ENCODE measurements at places on chromosomes 6 and 20.
A peak's percentile ranks its signal among the peaks of the same experiment; 100 is the strongest.

DNA sequence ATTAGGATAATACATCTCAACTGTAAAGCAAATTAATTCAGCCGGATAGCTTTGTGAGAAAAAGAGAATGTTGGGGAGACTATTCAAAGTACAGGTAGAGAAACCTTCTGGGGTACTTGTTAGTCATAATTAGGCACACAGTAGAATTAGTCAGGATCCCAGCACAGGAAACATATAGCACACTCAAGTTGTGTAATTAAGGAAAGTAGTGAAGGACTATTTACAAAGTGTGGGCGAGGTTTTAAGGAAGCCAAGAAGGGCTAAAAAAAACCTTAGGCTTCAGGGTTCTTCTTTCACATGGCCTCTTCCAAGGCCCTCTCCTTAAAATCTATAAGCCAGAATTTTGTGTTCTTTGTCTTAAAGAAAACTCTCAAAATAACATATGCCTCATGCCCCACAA lies 126.7 kb downstream of the RTN4IP1 start:
- no peak for DNase-seq

GRCh38 chr6:161011492-161012480 lies 20.2 kb downstream of the MAP3K4 start:
- DNase-seq: no peak

DNA sequence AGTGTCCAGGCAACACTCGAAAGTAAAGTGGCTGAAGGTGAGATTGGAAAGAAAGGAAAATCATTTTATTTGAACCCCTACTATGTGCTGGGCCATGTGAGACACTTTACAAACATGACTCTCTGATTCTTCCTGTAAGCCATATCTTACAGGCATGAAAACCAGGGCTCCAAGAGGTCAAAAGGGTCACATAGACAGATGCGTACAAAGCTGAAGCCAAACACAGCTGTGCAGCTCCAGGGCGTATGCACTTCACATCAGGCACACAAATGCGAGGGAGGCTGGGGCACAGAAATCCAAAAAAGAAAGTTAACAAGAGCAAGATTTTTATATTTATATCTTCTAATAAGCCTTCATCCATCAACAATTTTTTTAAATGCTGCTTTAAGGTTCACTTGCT lies 176.5 kb downstream of the PHACTR1 start:
- no peak for DNase-seq

DNA sequence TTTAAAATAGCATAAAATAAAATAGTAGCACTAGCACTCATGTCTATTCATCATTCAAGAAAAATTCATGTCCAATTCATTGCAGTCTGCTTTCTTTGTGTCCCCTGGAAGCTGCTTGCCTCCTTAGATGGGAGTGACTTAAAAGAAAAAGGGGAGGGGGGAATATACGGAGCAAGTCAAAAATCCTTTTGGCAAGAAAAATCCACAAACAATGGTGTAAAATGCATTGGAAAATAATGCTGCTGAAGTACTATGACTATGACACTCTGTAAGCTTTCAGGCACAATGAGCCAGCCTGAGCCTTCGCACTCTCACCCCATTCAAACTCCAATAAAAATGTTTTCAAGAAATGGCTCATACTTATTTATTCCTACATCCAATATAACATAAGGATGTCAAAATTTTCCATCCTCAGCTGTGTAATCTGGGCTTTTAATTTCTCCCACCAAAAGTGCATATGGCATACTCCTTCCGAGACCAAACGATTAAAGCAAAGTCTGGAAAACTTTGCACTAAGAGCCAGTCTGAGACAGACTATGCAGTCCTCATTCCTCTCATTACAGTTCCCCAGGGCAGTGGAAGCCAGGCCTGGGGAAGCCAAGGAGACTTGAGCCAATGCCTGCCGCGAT lies 790 bp downstream of the NEDD9 start:
- no peak for DNase-seq

- no peak for DNase-seq
These were observed 60.4 kb downstream of the HAO1 start for GRCh38 chr20:7879883-7880282.

GRCh38 chr20:38290829-38291814 lies 12.8 kb upstream of the BPI start:
- DNase-seq: no peak

DNA sequence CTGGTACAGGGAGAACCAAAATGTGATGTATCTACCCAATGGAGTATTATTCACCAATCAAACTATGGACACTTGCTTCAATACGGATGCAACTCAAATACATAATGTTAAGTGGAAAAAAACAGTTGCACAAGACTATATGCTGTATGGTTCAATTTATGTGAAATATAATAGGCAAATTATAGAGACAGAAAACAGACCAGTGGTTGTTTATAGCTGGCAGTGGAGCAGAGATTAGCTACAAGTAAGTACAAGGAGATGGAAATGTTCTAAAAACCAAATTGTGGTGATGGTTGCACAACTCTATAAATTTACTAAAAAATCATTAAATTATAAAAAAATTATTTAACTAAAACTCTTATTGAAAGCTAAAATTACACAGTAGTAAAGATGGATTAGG lies 113.2 kb downstream of the PRDM1 start:
- DNase-seq: no peak

GRCh38 chr20:6812530-6812929 lies 45.0 kb downstream of the BMP2 start:
- no peak for DNase-seq

- no peak for DNase-seq
These were observed 18.4 kb upstream of the HLA-G start for GRCh38 chr6:29809249-29809648.

GRCh38 chr20:58546756-58547622 lies 31.8 kb upstream of the APCDD1L start:
- no peak for DNase-seq

GRCh38 chr6:126002755-126003679 lies 16.7 kb downstream of the TRMT11 start:
- DNase-seq: no peak

DNA sequence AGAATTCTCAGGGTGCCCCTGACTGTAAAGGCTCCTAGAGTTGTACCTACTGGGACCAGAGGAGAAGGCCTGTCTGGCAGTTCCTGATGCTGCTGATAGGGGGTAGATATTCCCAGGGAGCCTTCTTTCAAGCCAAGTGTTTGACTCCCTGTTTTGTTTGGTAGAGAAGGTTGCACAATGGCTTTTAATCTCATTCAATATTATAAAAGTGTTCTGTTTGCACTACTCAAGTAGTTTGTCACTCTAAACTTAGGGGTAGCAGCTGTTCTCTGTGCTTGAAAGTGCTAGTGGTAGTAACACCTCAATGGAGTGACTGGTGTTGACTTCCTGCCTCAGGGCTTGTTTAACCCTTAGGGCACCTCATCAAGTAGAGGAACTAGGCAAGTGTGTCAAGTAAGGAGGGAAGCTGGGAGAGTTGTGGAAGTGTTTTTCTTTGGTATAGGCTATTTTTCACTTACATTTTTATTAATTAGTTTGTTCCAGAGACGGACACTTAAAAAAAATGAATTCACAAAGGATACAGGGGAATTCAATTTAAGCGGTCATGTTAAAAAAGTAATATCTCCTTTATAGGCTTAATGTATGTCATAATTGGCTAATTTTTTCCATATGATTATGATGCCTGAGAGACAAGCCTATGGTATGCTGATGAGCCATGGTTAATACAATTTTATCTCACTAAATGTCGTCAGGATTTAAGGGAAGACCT lies 38.1 kb downstream of the BICRAL start:
- DNase-seq: peak; percentile 5

GRCh38 chr6:164022632-164023031 lies 608.1 kb downstream of the QKI start:
- no peak for DNase-seq

DNA sequence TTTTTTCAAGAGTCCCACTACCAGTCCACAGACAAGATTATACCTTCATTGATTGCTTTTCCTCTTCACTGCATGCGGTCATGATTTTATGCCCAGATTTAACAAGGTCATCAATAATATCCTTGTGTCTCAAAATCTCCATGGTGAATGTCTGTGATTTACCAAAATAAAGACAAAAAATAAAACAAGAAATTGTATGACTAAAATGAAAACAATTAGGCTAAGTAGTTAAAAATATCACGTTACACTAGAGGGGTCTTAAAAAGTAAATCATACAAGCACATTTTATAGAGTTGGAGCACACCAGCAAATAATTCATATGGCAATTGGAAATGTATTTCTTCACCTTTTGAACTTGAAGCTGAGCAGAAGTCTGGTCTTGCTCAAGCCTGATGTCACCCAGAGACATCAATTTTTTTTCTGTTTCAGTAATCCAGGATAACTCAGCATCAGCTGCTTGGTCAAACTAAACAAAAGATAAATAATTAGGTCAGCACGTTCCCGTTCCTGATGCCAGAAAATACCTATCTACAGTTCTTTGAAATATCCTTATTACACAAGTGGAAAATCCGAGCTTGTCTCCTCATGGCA lies 125.4 kb downstream of the DST start:
- DNase-seq: no peak

- no peak for DNase-seq
These were observed 23.9 kb downstream of the PPP1R16B start for GRCh38 chr20:38829296-38829875.

- DNase-seq: no peak
These were observed 106.0 kb downstream of the MYO6 start for GRCh38 chr6:75855052-75855451.

DNA sequence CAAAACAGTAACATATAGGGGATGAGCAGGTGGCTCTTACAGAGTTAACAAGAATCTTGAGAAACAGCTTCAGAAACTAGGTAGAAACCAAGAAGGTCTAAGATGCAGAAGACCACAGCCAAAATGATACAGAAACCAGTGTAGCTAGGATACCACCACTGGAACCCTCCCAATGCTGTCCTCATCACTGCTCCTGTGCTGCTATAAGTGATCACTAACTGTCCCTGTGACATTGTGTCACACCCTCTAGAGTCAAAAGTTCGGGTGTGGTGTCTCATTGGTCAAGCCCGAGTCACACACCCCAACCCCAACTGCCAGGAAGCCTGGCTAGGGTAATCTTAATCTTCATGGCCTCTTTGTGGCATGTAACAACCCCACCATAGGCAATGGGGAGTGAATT lies 153.1 kb downstream of the RCAN2 start:
- DNase-seq: no peak

- DNase-seq: no peak
These were observed 1383.5 kb upstream of the DEFB115 start for GRCh38 chr20:29873946-29874345.

GRCh38 chr20:33842346-33842745 lies 31.2 kb downstream of the CHMP4B start:
- no peak for DNase-seq

DNA sequence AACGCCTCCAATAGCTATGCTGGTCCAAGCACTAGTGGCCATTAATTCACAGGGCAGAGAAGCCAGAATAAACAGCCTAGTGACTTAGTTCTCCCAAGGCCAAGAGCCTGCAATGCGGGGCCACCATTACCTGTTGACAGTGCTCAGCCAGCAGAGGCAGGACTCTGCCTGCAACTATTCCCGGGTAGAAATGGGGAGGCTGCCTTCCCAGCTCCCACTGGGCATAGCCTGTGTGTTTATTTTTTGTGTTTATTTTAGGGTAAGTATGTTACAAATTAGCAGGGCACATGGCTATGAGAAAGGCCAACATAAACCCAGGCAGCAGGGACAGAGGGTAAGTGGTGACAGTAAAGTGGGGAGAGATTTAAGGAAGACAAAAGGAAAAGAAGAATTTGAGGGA lies 5.0 kb downstream of the GNAS-AS1 start:
- no peak for DNase-seq

DNA sequence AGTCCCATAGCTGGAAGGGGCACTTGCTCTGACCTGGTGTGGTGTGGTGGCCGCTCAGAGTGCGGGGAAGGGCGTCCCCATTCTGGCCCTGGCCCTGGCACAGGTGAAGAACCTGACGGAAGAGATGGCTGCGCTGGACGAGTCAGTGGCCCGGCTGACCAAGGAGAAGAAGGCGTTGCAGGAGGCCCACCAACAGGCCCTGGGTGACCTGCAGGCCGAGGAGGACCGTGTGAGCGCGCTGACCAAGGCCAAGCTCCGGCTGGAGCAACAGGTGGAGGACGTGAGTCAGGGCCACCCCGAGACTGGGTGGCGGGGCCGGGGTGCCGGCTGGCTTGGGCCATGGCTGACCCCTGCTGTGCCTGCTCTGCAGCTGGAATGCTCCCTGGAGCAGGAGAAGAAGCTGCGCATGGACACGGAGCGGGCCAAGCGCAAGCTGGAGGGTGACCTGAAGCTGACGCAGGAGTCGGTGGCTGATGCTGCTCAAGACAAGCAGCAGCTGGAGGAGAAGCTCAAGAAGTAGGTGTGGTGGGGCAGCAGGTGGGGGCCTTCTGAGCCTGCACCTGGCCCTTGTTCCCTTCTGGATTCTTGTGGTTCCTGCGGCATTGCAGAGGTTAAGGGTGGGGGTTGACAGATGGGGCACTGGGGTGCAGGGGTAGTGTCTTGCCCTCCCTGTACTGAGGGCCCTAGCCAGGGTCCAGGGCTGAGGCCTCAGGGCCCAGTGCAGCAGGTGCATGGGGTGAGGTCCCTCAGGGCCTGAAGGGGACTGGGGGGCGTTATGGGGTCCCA lies 40.8 kb downstream of the MYH7B start:
- DNase-seq: no peak

GRCh38 chr6:43912116-43912577 lies 142.1 kb downstream of the VEGFA start:
- no peak for DNase-seq

DNA sequence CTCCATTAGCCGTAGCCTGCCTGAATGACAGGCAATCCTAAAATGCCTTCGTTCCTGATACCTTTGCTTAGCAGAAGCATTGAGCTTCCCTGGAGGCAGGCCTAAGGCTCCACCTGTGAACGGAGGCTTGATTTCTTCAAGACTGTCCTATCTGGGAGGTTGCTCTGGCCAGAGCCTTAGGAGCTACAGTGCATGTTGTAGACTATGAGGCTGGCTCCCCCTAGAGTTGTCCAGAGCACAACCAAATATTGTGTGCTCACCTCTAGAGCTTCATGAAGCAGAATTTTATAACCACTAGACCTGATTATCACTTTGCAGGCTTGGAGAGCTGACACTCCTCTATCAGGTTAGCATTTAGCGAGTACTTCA lies 217.8 kb downstream of the MAFB start:
- DNase-seq: no peak

GRCh38 chr6:28839443-28840120 lies 84.2 kb downstream of the TRIM27 start:
- no peak for DNase-seq

- DNase-seq: peak; percentile 35
These were observed 33.8 kb upstream of the AIG1 start for GRCh38 chr6:143026696-143027449.

DNA sequence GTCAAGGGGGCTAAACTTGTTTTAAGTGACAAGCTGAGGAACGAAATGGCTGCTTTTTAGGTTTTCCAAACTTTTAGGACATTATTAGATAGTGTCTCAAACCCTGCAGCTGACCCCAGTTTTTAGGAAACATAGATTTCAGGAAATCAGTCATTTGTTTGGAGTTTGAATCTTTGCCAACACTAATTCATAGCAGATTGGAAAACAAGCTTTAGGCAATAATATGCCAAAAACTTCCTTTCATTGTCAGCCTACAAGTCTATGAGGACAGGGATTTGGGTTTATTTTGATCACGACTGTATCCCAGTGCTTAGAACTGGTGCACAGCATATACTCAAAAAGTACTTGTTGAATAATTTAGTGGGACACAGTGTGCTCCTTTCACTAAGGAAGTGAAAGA lies 123.2 kb downstream of the TINAG start:
- DNase-seq: no peak

GRCh38 chr6:79494841-79495240 lies 42.4 kb downstream of the LCA5 start:
- no peak for DNase-seq

GRCh38 chr20:23049201-23050075 lies at the start of gene THBD:
Gene THBD, minus strand, starts transcription at chr20:23049672. Its CDS starts 168 bp downstream, at chr20:23049504.
- no peak for DNase-seq

- DNase-seq: no peak
These were observed 164.9 kb downstream of the EYA2 start for GRCh38 chr20:47059536-47059935.
